HS-27A (cell line): ENCODE measurements at places on chromosomes 3 and 15.

GRCh38 chr3:118531816-118532215 lies 502.8 kb downstream of the IGSF11 start:
- DNase-seq, result no peak

DNA sequence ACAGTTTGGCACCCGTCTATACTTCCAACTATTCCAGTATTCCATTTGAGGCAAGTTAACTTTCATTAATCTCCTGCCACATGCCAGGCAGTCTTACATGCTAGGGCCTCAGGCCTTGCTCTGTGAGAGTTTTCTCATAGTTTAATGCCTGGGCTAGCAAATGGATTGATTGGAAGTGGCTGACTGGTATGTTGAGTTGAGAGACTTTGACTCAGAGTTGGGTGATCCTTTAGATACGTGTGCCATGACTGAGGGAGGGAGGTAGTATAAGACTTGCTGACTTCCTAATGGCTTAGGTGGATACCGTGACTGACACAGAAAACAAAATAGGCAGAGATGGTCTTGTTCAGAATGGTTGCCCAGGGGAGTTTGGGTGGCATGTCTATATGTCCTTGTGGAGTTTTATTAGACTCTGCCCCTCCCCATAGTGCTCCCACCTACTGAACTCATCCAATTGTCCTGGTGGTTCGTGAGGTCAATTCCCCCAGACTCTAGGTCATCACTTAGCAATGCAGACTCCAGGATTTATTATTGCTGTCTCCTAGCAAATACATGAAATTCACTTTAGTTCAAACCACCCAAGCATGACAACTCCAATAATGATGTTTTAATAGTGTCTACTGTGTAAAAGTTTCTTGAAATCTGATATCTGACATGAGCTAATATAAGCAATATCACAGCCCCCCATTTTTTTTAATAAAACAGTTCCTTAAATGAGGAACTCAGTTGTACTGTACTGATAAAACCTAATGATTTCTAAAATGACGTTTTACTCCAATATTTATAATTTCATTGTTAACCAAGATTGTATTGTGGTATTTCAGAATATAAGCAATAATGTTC lies 413.9 kb upstream of the MDFIC2 start:
- no peak for DNase-seq

DNA sequence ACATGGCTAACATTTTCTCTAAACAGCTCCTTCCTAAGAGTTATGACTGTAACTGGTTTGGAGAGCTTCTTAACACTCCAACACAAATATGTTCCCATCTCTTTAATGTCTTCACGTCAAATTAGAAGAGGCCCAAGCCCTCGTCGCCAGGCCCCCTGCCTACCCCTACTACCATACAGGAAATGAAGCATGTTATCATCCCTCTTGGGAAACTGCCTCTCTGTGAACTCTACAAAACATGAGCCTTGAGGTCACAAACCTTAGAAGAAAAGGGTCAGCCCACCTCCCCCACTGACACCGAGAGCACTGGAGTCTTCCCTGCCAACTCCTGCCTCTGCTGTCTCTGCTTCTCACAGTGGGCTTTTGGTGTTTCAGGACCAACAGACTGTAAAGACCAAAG lies 243.1 kb upstream of the STT3B start:
- no peak for DNase-seq

- DNase-seq, result no peak
These were observed 37.5 kb upstream of the C3orf38 start for GRCh38 chr3:88112289-88112688.

DNA sequence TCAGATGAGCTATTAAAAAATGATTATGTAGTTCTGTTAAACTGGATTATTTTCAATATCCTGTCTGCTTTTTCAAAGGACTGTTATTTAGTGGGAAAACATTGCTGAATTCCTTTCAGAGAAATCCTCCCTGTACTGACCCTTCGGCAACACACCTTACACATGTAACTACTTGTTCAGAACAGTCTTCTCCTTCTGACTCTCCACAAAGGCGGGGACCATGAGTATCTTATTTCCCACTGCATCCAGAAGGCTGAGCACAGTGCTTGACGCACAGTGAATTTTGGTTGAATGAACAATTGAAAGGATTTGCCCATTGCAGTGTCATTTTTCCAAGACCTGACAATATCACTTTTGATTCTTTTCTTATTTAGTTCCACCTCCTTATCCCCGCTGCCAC lies 23.1 kb upstream of the CFAP161 start:
- DNase-seq, result no peak

DNA sequence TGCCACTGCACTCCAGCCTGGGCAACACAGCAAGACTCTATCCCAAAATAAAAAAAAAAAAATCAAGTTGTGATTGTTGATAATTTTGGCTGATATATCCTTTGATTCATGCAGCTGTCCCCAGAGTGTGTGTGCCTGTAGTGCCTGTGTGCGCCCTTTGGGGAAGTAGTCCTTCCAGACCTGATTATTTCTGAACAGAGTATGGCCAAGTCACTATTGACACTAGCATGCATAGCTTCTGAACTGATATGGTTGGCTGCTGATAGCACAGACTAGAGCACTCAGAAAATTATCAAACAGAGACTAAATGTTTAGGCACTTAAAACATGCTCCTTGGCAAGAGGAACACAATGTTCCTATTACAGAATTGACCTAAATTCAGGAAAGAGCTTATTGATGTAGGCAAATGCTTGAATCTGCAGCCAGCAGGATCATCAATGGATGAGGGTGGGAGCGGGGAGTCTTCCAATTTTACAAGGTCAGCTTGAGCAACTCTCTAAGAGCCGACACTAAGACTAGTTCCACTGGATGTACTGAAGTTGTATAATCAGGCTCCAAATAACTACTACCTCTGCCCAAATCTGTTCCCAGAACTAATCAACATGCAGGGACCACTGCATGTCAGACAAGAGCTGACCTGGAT lies 17.7 kb upstream of the PTPN9 start:
- no peak for DNase-seq

DNA sequence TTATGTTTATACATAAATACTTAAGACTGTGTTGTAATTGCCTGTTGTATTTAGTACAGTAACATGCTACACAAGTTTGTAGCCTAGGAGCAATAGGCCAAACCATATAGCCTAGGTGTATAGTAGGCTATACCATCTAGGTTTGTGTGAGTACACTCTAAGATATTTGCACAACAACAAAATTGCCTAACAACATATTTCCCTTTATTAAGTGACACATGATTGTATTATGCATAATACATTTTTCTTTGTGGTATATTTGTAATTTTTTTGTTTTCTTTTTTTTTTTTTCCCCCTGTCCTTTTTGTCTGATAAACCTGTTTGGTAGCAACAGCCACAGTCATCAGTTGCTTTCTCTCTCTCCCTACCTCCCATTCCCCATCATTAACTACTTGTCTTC lies 945.6 kb downstream of the ZPLD1 start:
- DNase-seq, result no peak

DNA sequence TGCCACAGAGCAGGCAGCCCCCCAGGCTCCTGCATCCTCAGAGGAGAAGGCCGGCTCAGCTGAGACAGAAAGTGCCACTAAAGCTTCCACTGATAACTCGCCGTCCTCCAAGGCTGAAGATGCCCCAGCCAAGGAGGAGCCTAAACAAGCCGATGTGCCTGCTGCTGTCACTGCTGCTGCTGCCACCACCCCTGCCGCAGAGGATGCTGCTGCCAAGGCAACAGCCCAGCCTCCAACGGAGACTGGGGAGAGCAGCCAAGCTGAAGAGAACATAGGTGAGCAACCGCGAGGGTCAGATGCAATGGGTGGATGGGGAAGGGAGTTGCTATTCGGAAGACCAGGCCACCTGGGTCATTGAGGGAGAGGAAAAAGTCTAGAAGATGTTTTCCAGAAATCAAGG lies 53.0 kb downstream of the GAP43 start:
- no peak for DNase-seq
